ENCODE measurements at places on chromosomes 7 and 10. TPM values are rescaled to one million over a fixed set of nuclear protein-coding genes. Genes with fewer than 3 reads are reported as not detected.

DNA sequence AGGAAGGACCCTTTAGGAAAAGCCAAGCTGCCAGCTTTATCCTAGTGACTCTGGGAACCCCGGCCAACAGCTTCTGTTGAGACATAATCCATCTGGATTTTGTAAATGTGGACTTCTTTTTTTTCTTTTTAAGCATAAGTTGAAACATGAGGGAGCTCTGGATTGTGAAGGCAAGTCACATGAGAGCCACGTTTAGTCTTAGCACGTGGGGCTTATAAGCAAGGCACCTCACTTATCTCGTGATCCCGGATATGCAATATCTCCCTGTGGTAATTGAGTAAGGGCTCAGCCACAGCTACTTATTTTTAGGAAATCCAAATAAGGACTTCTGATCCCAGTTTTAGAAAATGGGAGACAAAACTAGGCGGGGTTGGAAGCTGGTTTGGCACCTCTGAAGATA lies 111.2 kb upstream of the PTN start:
- H3K4me1 ChIP-seq: no peaks in the 10 kb centered on the region
- H3K4me3 ChIP-seq: no peak overlapping the region
- DNase-seq: no peak
- H3K27me3 ChIP-seq: no peaks in the 10 kb centered on the region
- no peak overlapping the region for H3K27ac ChIP-seq

DNA sequence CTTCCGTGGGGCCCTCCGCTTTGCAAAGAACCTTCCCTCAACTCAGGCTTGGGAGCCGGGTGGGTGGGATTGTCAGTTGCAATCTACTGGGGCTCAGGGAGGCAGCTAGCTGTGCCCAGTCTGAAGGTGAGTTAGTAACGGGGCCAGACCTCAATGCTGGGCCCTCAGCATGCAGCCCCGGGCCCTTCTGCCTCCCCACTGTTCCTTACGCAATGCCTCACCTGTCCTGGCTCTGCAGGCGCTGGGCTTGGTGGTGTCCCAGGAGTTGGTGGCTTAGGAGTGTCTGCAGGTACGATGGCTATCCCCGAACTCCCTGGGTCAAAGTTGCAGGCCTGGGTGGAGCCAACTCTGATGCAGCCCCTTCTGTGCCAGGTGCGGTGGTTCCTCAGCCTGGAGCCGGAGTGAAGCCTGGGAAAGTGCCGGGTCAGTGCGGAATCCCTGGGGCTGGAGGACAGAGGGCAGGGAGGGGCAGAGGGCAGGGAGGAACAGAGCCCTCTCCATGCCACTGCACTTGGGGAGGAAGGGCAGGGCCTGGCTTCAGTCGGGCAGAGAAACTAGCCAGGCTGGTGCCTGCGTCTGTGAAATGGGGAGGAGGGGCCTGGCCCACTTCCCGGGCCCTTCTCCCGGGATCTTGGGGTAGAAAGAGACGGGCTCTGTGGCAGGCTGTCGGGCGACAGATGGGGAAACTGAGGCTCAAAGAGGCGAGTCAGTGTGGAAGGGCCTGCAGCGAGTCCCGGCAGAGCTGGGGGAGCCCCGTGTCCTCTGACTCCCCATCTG lies 15.0 kb downstream of the ELN start:
- no peak overlapping the region for H3K4me3 ChIP-seq
- H3K4me1 ChIP-seq: no peaks in the 10 kb centered on the region
- no peaks in the 10 kb centered on the region for H3K36me3 ChIP-seq
- H3K27ac ChIP-seq: no peak overlapping the region
- no peak for DNase-seq

GRCh38 chr10:94239696-94240095 lies 123.0 kb downstream of the NOC3L start:
- no peak for DNase-seq
- H3K27ac ChIP-seq: no peak overlapping the region
- no peaks in the 10 kb centered on the region for H3K36me3 ChIP-seq
- H3K4me3 ChIP-seq: no peak overlapping the region
- no peaks in the 10 kb centered on the region for H3K4me1 ChIP-seq

DNA sequence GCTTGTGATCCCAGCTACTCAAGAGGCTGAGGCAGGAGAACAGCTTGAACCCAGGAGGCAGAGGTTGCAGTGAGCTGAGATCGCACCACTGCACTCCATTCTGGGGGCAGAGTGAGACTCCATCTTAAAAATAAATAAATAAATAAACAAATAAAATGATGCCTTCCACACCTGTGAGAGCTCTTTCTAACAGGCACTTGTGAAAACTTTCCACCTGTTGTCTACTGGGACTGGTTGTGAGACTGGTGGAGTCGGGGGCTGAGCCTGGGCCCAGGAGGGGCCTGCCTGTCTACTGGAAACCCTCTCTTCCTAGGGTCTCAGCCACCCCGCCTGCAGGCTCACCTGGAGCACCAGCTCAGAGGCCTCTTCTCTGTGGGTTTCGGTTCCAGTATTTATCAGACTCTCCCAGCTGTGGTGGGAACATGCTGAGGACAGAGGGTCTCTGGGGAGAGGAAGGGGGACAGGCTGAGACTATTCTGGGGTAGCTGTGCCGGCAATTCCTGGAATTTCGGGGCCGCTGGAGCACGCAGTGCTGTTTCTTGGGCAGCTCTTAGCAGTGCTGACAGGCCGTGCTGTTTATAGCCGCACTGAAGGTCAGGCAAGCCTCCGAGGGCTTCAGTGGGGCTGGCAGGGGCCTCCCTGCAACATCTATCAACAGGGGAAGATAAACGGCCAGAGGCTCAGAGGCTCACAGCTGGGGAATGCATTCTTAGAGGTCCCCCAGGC lies 3.8 kb downstream of the LDB3 start:
- no peaks in the 10 kb centered on the region for H3K27me3 ChIP-seq
- H3K4me3 ChIP-seq: no peak overlapping the region
- H3K4me1 ChIP-seq: no peaks in the 10 kb centered on the region
- no peak for DNase-seq
- no peak overlapping the region for H3K27ac ChIP-seq

- DNase-seq: no peak
- H3K4me1 ChIP-seq: no peaks in the 10 kb centered on the region
- no peaks in the 10 kb centered on the region for H3K36me3 ChIP-seq
- H3K4me3 ChIP-seq: no peak overlapping the region
These were observed 98.3 kb downstream of the FOXL3 start for GRCh38 chr7:388023-388960.

GRCh38 chr7:16684935-16685334 lies 39.0 kb downstream of the BZW2 start:
- peaks cover 4% of the 10 kb centered on the region for H3K36me3 ChIP-seq
- no peaks in the 10 kb centered on the region for H3K27me3 ChIP-seq
- no peak overlapping the region for H3K27ac ChIP-seq

DNA sequence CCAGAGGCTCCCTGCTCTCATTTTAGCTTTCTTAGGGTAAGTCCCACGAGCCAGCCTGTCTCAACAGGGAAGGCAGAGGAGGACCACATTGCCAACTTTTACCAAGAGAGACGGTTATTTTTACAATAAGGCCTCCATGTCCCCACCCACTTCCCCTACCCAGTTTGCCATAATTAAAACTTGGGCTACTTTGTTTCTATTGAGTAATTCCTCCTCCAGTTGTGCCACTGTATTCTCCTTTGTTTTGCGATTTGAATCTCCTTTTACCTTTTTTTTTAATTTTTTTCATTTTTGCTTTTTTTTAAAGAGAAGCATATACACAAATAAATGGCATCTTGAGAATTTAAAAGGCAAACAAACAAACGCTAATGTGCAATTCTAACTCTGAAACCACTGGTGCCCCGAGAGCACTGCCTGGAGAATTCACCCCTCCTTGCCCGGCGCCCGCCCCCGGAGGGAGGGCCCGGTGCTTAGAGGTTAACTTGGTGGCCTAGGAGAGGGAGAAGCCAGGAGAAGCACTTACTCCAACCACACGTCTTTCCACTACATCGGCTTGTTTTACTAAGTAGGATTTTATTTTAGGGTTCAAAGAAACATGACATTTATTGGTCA lies 282.3 kb downstream of the USP6NL start:
- no peak overlapping the region for H3K27ac ChIP-seq
- no peaks in the 10 kb centered on the region for H3K27me3 ChIP-seq
- H3K36me3 ChIP-seq: peaks cover 78% of the 10 kb centered on the region
- DNase-seq: no peak
- H3K4me3 ChIP-seq: no peak overlapping the region

- H3K27ac ChIP-seq: no peak overlapping the region
- H3K4me1 ChIP-seq: peaks cover 6% of the 10 kb centered on the region
- H3K27me3 ChIP-seq: no peaks in the 10 kb centered on the region
- no peaks in the 10 kb centered on the region for H3K36me3 ChIP-seq
These were observed 2.1 kb downstream of the CYP3A5 start for GRCh38 chr7:99677648-99678045.

GLCCI1 gene
- 21.9 TPM for polyA plus RNA-seq

PDK4 gene
- polyA plus RNA-seq: not detected

DNA sequence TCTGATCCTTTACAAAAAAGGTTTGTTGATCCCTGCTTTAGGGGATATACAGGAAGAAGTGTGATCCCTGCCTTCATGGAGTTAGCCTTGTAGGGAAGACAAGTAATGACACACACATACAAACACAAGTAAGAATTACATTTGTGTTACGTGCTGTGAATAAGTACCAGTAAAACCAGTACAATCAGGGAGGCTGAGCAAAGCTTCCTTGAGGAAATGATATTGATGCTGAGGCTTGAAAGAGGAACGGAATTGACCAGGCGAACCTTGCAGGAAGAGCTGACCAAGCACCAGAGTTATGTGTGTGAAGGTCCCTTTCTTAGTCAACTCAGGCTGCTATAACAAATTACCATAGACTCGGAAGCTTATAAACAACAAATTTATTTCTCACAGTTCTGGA lies 83.6 kb upstream of the CACUL1 start:
- no peak for DNase-seq
- no peak overlapping the region for H3K4me3 ChIP-seq
- no peaks in the 10 kb centered on the region for H3K27me3 ChIP-seq
- H3K4me1 ChIP-seq: no peaks in the 10 kb centered on the region
- H3K27ac ChIP-seq: no peak overlapping the region
- H3K36me3 ChIP-seq: no peaks in the 10 kb centered on the region

MMS19 gene
- polyA plus RNA-seq: 43.1 TPM

DNA sequence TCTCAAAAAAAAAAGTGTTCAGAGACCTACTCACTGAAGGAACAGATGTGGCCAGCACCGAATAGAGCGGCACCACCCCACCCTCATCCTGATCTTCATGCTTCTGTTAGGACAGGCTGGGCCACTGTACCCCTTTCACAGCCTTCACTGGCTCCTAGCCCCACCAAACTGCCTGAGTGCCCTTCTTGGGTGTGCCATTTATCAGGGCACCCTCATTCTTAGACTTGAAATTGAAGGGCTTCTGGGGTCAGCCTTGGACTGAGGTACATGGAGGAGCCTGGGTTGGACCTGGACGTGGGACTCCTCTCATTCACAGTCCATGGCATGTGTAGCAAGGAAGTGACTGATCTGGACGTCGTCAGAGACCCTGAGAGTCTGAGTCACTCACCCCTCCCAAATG lies 190.3 kb downstream of the COBL start:
- no peak for DNase-seq
- no peak overlapping the region for H3K4me3 ChIP-seq

UCN3 gene
- polyA plus RNA-seq: not detected

DNA sequence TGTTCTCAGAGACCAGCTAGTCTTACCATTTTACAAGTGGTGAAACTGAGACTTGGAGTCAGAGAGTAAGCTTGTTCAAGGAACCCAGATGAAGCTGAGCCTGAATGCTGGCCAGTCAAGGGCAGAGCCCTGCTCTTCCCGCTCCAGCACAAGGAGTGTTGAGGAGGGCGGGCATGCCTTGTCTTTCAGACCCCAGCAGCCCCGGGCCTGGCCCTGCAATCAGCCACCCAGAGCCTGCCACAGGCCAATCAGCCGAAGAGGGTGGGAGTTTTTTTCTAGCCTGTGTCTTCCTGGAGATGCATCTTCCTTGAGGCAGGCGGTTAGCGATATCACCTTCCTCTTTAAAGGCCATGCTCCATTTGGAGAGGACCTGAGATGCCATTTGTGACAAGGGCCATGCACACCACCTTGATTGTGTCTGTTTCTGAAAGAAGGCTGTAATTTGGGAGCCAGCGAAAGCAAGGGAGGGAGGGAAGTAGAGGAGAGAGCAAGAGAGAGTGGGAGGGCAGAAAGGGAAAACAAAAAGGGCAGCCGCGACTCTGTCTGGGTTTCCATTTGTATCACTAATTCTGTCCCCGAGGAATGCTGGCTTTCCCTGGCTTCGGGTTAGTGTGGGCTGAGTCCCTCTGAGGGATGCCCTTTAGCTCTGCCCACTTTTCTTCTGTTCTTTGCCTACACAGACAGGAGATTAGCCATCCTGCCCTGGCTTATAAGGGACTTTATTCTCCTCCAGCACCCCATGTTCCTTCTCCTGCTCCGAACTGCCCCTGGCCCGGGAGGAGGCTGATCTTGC lies 8.0 kb downstream of the CDH23 start:
- DNase-seq: no peak
- no peaks in the 10 kb centered on the region for H3K27me3 ChIP-seq
- no peak overlapping the region for H3K4me3 ChIP-seq
- H3K36me3 ChIP-seq: no peaks in the 10 kb centered on the region
- H3K27ac ChIP-seq: no peak overlapping the region

ZFAND4 gene
- polyA plus RNA-seq: 17.9 TPM

GRCh38 chr7:46360811-46361210 lies 439.7 kb upstream of the IGFBP3 start:
- no peak for DNase-seq
- no peak overlapping the region for H3K27ac ChIP-seq
- H3K36me3 ChIP-seq: no peaks in the 10 kb centered on the region
- no peaks in the 10 kb centered on the region for H3K4me1 ChIP-seq
- no peaks in the 10 kb centered on the region for H3K27me3 ChIP-seq
- no peak overlapping the region for H3K4me3 ChIP-seq
